Uterine smooth muscle cell (primary cell): ENCODE measurements at places on chromosomes 3 and 15. TPM values are rescaled to one million over a fixed set of nuclear protein-coding genes. Genes with fewer than 3 reads are reported as not detected.

The STRC gene
- total RNA-seq: 0.12 TPM in 1 of 2 replicates, not detected in the other

The GXYLT2 gene
- total RNA-seq: 6.1 and 16.1 TPM in 2 replicates

The GRK7 gene
- total RNA-seq: under 0.01 TPM in 1 of 2 replicates, not detected in the other

The BLM gene
- 1.7 and 9.7 TPM in 2 replicates for total RNA-seq

The ANKRD34C gene
- not detected in 2 replicates for total RNA-seq

The ACTRT3 gene
- 3.7 and 4.2 TPM in 2 replicates for total RNA-seq

The MME gene
- total RNA-seq: 249 and 267 TPM in 2 replicates

The SNRPN gene
- 35.1 and 98.8 TPM in 2 replicates for total RNA-seq

The LRRC34 gene
- total RNA-seq: 2.4 and 11.1 TPM in 2 replicates

The GHSR gene
- 0.12 TPM in 1 of 2 replicates, not detected in the other for total RNA-seq

The FAM174B gene
- 0.50 and 1.00 TPM in 2 replicates for total RNA-seq

The CRYBG3 gene
- total RNA-seq: 28.4 and 34.1 TPM in 2 replicates

The PRKAR2A gene
- 30.2 and 82.2 TPM in 2 replicates for total RNA-seq
